ENCODE measurements at places on chromosomes 2 and 18.

- no peak for DNase-seq
Observed at GRCh38 chr18:36454245-36454644, 156.7 kb downstream of the FHOD3 start.

GRCh38 chr18:50126471-50126870, 68.5 kb downstream of the MYO5B start:
- DNase-seq, result no peak

DNA sequence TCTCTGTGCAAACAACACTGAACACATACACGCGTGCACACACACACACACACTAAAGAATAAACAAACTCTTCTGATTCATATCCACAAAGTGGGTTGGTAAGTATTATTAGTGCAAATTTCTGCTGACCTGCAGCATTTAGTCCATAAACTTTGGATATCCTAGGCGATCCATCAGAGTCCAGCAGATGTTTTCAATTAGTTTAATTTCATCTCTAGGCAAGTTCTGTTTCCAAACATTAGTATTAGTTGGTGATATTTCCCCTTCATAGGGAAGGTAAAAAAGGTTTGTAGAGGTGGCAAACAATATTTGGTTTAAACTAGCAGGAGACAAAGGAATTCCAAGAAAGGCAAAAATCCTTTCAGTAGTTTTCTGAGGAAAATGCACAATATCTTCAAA, 5.7 kb downstream of the DSEL start:
- no peak for DNase-seq

DNA sequence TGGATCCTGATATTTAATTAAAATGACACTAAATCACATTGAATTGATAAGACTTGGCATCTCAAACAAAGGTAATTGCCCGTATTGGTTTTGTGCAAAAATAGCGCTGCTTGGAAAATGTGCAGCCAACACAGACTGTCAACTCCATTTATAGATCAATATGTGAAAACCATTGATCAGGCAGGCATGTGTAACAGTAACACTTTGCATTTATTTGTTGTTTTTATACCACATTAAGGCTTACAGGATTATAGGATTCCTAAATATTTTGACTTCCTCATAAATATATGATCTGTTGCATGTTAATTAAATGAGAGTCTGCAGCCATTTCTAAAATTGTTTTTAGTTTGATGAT, 30.2 kb downstream of the ARHGAP15 start:
- no peak for DNase-seq

GRCh38 chr2:237488295-237488694, 1.2 kb downstream of the MLPH start:
- DNase-seq, result no peak

DNA sequence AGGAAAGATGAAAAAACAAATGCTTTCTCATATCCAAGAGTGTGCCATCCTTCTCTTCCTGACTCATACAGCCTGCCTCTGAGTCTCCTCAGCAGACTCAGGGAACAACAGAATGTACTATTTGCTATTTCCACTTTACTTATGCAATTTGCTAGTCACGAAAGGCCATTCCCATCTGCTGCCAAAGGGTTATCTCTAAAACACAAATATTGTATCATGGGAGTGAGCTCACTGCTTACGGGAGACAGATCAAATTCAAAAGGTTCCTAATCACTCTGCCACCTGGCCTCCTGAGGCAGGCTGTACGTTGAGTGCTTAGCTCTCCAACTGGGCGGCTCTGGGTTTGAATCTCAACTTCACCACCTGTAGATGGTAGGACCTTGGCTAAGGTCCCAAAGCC, 92.0 kb downstream of the GAREM1 start:
- DNase-seq, result no peak

DNA sequence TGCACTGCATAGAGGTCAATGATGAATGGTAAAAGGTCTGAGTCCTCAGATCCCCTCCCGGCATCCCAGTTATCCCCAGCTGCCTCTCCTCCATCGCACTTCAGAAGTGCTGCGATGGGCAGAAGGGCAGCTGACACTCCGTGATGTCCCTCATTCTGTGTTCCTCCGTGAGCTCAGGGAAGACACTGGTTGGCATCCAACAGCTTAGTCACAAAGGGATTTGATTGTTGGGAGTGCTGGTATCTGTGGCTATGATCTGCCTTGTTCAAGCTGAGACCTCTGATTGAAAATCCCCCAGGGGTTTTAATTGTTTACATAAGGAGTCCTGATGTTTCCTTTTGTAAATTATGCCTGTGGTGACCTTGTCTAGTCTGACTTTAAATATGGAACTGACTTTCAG, 19.0 kb upstream of the SAG start:
- no peak for DNase-seq

DNA sequence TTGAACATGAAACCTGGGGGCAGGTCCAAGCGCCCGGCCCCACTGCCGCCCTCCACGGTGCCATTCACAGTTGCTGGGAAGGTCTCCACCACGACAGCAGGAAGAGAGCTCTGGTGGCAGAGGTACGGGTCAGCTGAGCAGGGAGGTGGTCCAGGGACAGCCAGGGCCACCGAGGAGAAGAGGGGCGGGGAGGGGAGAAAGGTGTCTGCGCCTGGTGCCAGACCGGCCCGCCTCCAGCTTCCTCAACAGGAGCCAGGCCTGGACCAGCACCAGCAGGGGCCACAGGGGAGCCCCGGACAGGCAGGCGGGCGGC, 56.2 kb downstream of the BIN1 start:
- no peak for DNase-seq

GRCh38 chr18:24763765-24764513, 303.5 kb downstream of the HRH4 start:
- no peak for DNase-seq

GRCh38 chr18:75324686-75325257, 102.7 kb downstream of the SMIM21 start:
- no peak for DNase-seq

DNA sequence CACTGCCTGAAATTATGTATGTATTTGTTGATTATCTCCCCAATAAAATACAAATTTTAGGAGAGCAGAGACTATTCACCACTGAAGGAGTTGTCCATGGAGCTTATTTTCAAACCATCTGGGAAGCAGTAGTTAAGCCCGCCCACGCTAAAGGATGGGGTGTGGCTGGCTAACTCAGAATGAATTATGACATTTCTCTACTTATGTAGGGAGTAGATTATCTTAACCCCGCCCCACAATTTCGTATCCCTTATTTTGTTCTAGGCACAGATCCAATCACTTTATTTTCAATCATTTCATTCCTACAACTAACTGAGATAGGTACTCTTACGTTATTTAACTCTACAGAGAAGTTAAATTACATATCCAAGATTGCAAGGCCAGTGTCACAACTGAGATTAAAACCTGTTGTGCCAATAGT, 1.4 kb upstream of the LAPTM4A start:
- DNase-seq, result no peak

DNA sequence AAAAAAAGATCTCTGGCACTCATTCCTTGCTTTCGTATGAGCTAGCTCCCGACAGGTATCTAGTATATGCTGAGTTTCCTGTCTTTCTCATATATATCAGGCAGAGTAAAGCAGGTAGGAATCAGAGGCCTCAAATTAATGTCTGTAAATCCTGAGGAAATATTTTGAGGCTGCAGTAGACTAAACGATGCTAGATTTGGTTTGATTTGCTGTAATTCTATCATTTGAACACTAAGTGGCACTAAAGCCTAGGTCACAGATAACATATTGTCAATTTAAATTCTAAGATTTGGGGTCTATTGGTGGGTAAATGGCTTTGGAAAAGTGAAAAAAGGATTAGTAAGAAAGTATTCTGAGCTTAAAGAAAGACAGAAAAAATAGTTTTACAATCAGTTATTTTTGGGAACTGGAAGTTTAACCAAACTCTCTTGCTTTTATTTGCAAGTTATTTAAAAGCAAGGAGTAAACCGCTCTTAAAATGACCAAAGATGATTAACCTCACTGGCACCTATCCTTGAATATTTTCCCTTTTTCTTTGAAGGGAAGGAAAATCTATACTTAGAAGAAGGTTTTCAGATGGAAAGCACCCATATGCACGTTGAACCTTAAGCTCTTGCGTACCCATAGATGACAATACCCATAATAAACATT, 37.6 kb upstream of the SLC4A10 start:
- no peak for DNase-seq

DNA sequence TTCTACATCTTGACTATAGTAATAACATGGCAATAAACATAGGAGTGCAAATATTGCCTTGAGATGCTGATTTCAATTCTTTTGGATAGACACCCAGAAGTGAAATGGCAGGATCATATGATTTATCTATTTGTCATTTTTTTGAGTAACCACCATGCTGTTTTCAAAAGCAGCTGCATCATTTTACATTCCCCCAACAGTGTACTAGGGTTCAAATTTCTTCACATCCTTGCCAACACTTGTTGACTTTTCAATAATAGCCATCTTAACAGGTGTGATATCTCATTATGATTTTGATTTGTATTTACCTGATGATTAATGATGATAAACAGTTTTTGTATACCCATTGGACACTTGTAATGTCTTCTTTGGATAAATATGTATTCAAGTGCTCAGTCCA, 90.8 kb downstream of the STRADB start:
- DNase-seq, result no peak

DNA sequence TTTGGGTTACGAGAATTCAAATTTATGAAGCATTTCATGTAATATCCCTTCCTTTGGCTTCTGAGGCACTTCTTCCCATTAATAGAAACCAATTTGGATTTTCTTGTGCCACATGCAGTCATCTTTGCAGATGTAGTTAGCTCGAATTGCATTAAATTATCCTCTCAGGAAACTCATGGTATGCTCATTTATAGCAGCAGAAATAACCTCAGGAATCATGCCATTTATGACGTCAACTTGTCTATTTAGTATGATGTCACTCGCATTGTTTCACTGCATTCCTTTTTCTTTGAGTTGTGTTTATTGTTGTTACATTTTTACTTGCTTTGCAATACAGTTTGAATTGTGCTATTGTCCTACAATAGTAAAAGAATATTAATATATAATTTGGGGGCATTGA, 163.8 kb downstream of the RBM43 start:
- no peak for DNase-seq

DNA sequence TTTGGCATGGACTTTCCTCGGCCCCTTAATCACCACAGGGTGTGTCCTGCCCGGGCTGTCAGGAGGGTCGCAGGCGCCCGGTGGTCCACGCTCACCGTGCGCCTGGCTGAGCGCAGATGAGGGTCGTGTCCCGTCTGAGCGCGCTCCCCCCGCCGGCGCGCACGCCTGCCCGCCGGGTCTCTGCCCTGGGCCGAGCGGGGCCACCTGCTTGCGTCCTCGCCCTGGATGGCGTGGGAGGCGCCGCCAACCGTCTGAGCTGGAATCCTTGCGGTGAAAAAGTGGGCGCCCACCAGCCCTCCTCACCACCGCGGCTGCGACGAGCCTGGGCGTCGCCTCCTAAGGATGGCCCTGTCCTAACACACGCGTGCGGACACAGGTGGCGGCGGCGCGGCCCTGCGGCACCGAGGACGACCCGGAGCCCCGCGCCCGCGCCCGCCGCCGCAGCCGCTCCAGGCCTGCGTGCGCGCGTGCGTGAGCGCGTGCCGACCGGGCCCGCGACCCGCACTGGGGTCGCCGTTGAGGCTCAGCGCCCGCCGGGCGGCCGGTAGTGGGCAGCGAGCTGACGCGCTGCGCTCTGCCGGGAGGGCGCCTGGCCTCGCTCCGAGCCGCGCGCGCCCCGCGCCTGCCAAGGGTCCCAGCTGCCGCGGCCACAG, 126.6 kb downstream of the ARHGEF4 start:
- no peak for DNase-seq

DNA sequence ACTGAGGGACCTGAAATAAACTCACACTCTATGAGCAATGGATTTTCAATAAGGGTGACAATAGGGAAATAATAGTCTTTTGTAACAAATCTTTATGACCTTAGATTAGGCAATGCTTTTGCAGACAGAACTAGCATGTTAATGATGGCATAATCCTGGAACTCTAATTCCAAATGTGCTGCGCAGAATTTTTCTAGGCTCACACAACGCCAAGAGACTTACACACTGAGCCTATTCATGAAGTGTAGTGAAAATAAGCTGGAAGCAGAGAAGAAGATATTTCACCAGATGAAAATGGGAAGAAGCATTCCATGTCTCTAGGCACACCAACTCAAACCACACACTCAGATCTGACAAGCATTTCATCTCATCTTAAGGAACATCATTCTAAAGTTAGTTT, 178.5 kb downstream of the L3MBTL4 start:
- DNase-seq, result no peak

- DNase-seq, result no peak
Observed at GRCh38 chr2:236747925-236748324, 178.3 kb downstream of the ACKR3 start.

DNA sequence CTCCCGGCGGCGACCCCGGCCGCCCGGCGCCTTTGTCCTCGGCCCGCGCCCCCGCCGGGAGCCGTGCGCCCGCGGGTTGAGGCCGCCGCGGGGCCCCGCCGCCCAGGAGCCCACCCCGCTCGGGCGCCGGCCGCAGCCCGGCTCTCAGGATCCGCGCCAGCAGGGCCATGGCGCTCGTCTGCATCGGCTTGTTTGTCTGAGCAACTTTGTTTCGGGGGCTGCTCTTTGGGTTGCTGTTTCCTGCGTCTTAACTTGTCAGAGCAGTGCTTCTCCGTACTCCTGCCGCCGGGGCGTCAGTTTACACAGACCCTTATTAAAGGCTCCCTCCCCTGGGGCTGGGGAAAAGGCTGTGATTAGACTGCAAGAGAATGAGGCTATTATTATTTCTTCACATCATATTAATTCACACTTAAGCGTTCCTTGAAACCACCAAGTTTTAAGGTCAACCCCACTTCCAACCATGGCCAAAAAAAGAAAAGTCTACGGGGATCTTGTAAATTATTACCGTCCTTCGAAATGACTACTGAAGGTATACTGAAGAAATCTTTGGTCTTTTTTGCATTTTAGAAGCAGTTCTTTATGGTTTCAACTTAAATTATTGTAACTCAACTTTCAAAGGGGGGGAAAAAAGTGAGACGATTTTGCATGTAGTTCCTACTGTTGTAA, at the start of gene CYP27C1:
Gene CYP27C1 (minus strand): TSS at position 198 of the 666 bp plus-strand sequence. CDS start 29 bp downstream, at position 169.
- no peak for DNase-seq

GRCh38 chr2:185069107-185069506, 470.8 kb downstream of the ZNF804A start:
- no peak for DNase-seq

- DNase-seq, result no peak
Observed at GRCh38 chr18:50582500-50582899, 22.6 kb downstream of the MAPK4 start.

DNA sequence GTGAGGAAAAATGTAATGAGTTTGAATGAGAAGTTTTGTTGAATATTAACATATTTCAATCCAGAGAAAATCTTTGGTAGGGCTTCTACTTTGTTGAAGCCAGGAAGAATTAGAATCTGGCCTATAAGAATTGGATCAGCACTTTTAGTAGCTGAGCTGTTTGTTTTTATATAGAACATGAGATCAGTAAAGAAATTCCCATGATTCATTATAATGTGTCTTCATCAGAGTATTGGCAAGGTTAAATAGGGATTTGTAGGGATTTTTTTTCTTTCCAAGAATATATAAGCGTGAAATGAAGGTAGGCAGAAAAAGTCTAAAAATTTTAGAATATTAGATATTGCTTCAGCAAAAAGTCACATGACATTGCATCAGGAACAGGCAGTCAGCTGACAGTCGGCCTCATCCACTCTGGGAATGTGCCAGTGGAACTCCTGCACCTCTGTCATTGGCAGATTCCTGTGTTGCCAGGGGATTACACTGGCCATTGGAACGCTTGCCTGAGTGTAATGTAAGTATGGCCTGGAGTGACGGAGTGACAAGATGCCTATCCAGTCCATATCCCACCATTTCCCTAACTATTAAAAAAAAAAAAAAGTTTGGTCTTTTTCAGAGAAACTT, 60.6 kb downstream of the SERTAD2 start:
- no peak for DNase-seq

GRCh38 chr2:68744366-68744912, 9.8 kb downstream of the ARHGAP25 start:
- DNase-seq, result no peak

Data from effector memory CD4-positive, alpha-beta T cell (primary cell).